ENCODE measurements at places on chromosomes 7 and 10.

- DNase-seq: no peak
These were observed 28.4 kb upstream of the SEMA3E start for GRCh38 chr7:83677180-83677866.

DNA sequence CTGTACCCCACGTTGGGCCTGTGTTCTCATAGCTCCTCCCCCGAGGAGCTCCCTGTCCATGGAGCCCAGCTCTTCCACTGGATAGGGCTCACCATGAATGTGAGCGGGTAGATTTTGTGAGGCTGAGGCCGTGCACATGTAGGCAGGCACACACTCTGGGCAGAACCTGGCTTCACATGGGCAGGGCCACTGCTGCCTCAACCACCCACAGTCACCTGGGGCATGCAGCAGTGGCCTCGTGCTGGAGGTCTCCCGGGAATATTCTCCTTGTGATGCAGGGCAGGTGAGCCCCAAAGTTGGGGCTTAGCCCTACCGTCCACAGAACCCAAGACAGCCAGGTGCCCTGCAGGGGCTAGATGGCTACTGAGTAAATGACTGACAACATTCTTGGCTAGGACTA, 116.6 kb downstream of the TMEM130 start:
- DNase-seq: no peak

- no peak for DNase-seq
These were observed 343.8 kb downstream of the KCNMA1 start for GRCh38 chr10:77293773-77294172.

GRCh38 chr7:367351-367901, 77.5 kb downstream of the FOXL3 start:
- DNase-seq: no peak

GRCh38 chr10:113927440-113927839, 73.0 kb downstream of the NHLRC2 start:
- no peak for DNase-seq

DNA sequence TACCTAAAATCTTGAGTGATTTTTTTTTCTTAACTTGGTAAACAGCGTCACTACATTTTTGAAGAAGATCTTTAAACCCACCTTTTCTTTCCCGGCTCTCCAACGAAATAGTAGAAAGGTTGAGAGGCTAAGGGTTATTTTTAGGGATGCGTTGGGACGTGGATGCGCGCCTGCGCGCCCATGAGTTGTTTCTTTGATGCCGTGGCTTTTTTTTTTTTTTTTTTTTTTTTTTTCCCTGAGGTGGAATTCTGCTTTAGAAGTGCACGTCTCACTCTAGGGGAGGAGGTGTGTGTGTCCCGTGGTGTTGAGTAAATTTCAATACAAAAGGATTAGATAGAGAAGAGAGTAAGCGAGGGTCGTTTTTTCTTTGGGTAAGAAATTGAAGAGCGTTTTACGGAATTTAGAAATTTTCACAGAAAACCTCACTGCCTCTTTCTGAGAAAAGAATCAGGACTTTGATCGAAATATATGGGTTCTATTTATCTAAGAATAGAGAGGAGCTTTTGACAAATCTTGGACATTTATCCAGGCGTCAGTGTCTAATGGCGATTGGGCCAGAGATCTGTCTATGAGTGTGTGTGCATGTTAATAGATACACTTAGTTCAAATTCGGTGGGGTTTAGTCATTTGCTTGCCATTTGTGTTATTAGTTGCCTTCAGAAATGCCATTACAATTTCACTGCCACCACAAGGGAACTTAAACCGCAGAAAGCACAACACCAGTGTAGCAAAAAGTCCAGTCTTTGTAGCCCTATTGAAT, 1.2 kb upstream of the SP8 start:
- DNase-seq: no peak
